PC-9 (cell line): ENCODE measurements at places on chromosomes 16 and 17. TPM values are rescaled to one million over a fixed set of nuclear protein-coding genes. Genes with fewer than 3 reads are reported as not detected.

GRCh38 chr17:69533481-69534234 lies 119.2 kb downstream of the MAP2K6 start:
- H3K4me1 ChIP-seq: no peaks in the 10 kb centered on the region
- no peak for DNase-seq
- H3K36me3 ChIP-seq: no peaks in the 10 kb centered on the region
- H3K4me3 ChIP-seq: no peak overlapping the region
- no peak overlapping the region for H3K27ac ChIP-seq
- H3K27me3 ChIP-seq: no peaks in the 10 kb centered on the region

GRCh38 chr16:65185241-65185778 lies 63.4 kb upstream of the CDH11 start:
- H3K4me3 ChIP-seq: no peak overlapping the region
- no peaks in the 10 kb centered on the region for H3K4me1 ChIP-seq
- H3K27ac ChIP-seq: no peak overlapping the region

DNA sequence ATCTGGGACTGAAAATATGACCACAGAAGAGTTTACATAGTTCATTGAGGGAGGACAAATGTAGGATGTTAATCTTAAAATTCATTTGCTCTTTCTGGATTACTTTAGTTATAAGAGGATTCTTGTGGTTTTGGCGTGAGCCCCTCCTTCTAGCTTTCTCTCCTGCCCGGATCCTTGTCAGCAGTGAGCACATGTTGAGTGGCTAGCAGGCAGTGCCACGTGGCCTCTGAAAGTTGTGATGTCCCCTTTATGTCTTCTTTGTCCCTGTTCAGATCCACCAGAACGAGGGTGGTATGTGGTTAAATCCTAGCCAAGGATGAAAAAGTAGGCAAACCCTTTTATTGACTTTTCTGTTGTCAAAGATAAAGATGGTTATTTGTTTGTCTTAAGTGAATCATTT lies 83.8 kb downstream of the GNAO1 start:
- peaks cover 15% of the 10 kb centered on the region for H3K4me1 ChIP-seq
- no peaks in the 10 kb centered on the region for H3K27me3 ChIP-seq
- H3K36me3 ChIP-seq: no peaks in the 10 kb centered on the region
- no peak for DNase-seq
- no peak overlapping the region for H3K4me3 ChIP-seq
- no peak overlapping the region for H3K27ac ChIP-seq

GRCh38 chr16:63744077-63744874 lies 1377.6 kb downstream of the CDH11 start:
- H3K27ac ChIP-seq: no peak overlapping the region
- H3K36me3 ChIP-seq: no peaks in the 10 kb centered on the region
- H3K4me3 ChIP-seq: no peak overlapping the region

GRCh38 chr17:61904094-61904710 lies 23.6 kb downstream of the INTS2 start:
- 0 out of 2 replicates have a peak, but pooled peaks cover 6% of the 10 kb centered on the region for H3K36me3 ChIP-seq
- H3K4me3 ChIP-seq: no peak overlapping the region
- H3K4me1 ChIP-seq: no peaks in the 10 kb centered on the region
- no peak overlapping the region for H3K27ac ChIP-seq

- no peak overlapping the region for H3K27ac ChIP-seq
- no peaks in the 10 kb centered on the region for H3K27me3 ChIP-seq
- no peaks in the 10 kb centered on the region for H3K4me1 ChIP-seq
- H3K4me3 ChIP-seq: no peak overlapping the region
- no peaks in the 10 kb centered on the region for H3K36me3 ChIP-seq
Measured at GRCh38 chr17:82435103-82435502, 15.4 kb downstream of the CYBC1 start.

DNA sequence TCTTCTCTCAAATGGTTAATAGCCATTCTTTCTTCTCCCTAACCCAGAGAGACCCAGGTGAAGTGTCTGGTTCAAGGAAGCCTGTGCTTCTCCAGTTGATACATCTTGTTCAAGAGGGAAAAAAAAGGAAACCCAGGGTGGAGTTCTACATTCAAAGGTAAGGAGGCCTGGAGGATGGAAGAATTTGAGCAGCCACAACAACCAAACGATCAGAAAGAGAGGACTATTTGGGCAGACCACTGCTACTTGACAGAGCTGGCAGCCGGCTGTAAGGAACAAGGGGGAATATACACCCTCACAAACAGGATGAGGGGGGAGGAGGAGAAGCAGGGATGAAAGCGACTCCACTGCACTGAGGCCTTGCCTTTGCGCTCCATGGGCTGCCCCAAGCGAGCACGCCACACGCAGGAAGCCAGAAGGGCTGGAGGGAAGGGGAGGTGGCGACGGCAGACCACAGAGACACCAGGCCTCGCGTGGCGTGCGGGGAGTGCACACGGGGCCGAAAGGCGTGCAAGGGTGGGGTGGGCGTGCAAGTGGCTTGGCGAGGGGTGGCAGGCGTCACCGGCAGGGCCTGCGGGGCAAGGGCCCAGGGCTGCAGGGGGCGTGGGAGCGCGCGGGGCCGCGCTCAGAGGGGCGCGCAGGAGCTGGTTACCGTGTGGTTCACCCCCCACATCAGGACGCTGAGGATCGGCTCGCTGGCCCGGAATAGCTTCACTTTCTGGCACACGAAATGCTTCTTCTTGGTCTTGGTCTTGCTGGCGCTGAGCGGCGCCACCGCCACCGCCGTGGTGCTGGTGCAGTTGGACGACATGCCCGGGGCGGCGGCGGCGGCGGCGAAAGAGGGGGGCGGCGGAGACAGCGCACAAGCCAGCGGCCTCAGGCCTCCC lies 499 bp downstream of the PIP4K2B start:
- peaks cover 26% of the 10 kb centered on the region; the same call in 1 of the 2 replicates for H3K36me3 ChIP-seq
- DNase-seq: no peak
- 0 out of 2 replicates have a peak overlapping the region, but pooled peaks have one; percentile 44 for H3K27ac ChIP-seq
- peak overlapping the region; percentile 92 for H3K4me3 ChIP-seq
- H3K4me1 ChIP-seq: peaks cover 23% of the 10 kb centered on the region

DNA sequence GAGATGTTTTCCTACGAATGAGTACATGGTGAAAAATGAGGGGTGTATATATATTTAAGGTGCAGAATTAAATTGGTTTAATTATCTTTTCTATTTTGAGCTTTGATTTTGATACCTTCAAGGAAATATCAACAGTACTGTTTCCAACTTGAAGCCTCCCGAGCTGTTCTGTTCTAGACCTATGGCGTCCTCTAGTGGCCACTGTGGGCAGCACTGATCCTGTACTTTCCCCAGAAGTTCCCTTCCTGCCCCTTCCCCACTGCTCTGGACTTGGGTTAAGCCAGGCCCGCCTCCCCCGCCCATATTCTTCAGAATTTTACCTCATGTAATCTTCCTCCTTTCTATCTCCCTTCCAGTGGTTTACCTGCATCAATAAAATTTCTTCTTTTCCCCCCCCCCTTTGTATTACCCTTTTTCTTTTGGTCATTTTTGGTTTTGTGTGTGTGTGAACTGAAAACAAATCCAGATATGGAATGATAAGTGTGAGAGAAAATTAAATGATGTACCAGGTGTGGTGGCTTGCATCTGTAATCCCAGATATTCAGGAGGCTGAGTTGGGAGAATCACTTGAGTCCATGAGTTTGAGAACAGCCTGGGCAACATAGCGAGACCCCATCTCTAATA lies 1643.5 kb downstream of the TP53TG3F start:
- no peak overlapping the region for H3K4me3 ChIP-seq
- no peak overlapping the region for H3K27ac ChIP-seq
- no peak for DNase-seq
- no peaks in the 10 kb centered on the region for H3K4me1 ChIP-seq
- H3K36me3 ChIP-seq: no peaks in the 10 kb centered on the region
- H3K27me3 ChIP-seq: no peaks in the 10 kb centered on the region

DNA sequence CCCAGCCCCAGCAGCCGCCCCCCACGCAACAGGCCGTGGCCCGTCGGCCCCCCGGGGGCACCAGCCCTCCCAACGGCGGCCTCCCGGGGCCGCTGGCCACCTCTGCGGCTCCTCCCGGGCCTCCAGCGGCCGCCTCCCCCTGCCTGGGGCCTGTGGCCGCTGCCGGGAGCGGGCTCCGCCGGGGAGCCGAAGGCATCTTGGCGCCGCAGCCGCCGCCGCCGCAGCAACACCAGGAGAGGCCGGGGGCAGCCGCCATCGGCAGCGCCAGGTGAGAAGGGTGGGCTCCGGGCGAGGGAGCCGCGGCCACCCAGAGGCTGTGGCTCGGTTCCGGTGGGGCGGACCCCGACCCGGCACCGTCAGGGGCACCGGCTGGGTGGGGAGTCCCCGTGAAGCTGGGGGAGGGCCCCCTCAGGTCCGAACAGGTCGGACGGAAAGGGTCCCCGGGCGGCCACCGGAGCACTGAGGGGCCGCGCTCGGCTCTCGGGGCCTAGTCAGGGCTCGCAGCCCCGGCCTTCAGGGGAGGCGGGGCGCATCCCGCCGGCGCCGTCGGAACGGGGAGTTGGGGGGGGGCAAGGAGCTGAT lies 583 bp downstream of the ATXN2L start:
- peaks cover 21% of the 10 kb centered on the region for H3K4me1 ChIP-seq
- H3K27me3 ChIP-seq: no peaks in the 10 kb centered on the region
- H3K36me3 ChIP-seq: peaks cover 38% of the 10 kb centered on the region

- H3K36me3 ChIP-seq: no peaks in the 10 kb centered on the region
- H3K4me1 ChIP-seq: no peaks in the 10 kb centered on the region
- H3K27ac ChIP-seq: no peak overlapping the region
Measured at GRCh38 chr16:55249361-55249760, 74.6 kb upstream of the IRX6 start.

- no peak overlapping the region for H3K27ac ChIP-seq
- no peaks in the 10 kb centered on the region for H3K36me3 ChIP-seq
- no peak for DNase-seq
- no peaks in the 10 kb centered on the region for H3K27me3 ChIP-seq
- peaks cover 4% of the 10 kb centered on the region for H3K4me1 ChIP-seq
- no peak overlapping the region for H3K4me3 ChIP-seq
Measured at GRCh38 chr16:57981636-57982035, 10.7 kb upstream of the CNGB1 start.

GRCh38 chr17:10993126-10993525 lies 155.2 kb upstream of the PIRT start:
- H3K27ac ChIP-seq: no peak overlapping the region
- no peaks in the 10 kb centered on the region for H3K36me3 ChIP-seq
- H3K4me1 ChIP-seq: no peaks in the 10 kb centered on the region
- no peak for DNase-seq
- no peak overlapping the region for H3K4me3 ChIP-seq

- H3K4me1 ChIP-seq: peaks cover 24% of the 10 kb centered on the region
- DNase-seq: peak; percentile 33
- peak overlapping the region; percentile 21; the same call in 1 of the 2 replicates for H3K27ac ChIP-seq
Measured at GRCh38 chr17:17752821-17753321, 71.6 kb downstream of the RAI1 start.

- peaks cover 7% of the 10 kb centered on the region; the same call in 1 of the 2 replicates for H3K4me1 ChIP-seq
- H3K4me3 ChIP-seq: no peak overlapping the region
- no peak for DNase-seq
- 0 out of 2 replicates have a peak, but pooled peaks cover 10% of the 10 kb centered on the region for H3K36me3 ChIP-seq
Measured at GRCh38 chr17:43809121-43809520, 23.8 kb downstream of the MPP3 start.

GRCh38 chr17:61659437-61659836 lies 68.4 kb upstream of the NACA2 start:
- no peaks in the 10 kb centered on the region for H3K27me3 ChIP-seq
- H3K27ac ChIP-seq: no peak overlapping the region
- no peaks in the 10 kb centered on the region for H3K4me1 ChIP-seq

GRCh38 chr16:54370278-54371040 lies 83.9 kb upstream of the IRX3 start:
- no peaks in the 10 kb centered on the region for H3K4me1 ChIP-seq
- no peak overlapping the region for H3K4me3 ChIP-seq
- H3K27me3 ChIP-seq: no peaks in the 10 kb centered on the region
- H3K27ac ChIP-seq: no peak overlapping the region

GRCh38 chr17:79223953-79224352 lies 149.3 kb downstream of the ENGASE start:
- H3K27me3 ChIP-seq: peaks cover 85% of the 10 kb centered on the region
- H3K36me3 ChIP-seq: no peaks in the 10 kb centered on the region
- no peaks in the 10 kb centered on the region for H3K4me1 ChIP-seq
- no peak for DNase-seq

RMI2 gene
- 29.0 and 38.0 TPM in 2 replicates for total RNA-seq

RND2 gene
- total RNA-seq: 0.26 and 0.43 TPM in 2 replicates

SLC16A3 gene
- total RNA-seq: 157 and 198 TPM in 2 replicates

LSM12 gene
- 60.9 and 62.7 TPM in 2 replicates for total RNA-seq

KRT33A gene
- not detected in 2 replicates for total RNA-seq
